ENCODE measurements at places on chromosomes 3 and 15.

- DNase-seq, result no peak
Observed at GRCh38 chr3:146080578-146080977, 80.4 kb downstream of the PLOD2 start.

DNA sequence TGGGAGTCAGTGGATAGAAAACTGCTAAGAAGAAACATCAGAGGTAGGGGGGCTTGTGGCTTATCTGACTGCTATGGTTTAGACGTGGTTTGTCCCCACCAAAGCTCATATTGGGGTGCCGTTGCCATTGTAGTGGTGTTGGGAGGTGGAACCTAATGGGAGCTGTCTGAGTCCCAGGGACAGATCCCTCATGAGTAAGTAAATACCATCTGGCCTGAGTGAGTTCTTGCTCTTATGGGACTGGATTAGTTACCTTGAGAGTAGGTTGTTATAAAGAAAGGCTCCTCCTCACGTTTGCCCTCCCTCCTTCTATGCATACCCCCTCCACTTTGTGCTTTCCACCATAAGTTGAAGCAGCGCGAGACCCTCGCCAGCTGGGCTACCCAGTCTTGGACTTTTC, 53.4 kb upstream of the VILL start:
- DNase-seq, result no peak

DNA sequence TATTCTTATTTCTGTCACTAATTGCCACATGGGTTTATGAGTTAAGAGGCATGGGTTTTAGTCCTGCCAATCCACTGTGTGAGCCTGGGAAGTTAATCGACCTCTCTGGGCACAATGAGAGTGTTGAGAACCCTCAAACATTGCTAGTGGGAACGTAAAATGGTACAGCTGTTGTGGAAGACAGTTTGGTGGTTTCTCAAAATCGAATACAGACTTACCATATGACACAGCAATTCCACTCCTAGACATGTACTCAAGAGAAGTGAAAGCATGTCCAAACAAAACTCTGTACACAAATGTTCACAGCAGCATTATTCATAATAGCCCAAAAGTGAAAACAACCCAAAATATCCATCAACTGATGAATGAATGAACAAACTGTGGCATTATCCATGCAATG, 5.7 kb upstream of the GNB5 start:
- DNase-seq, result no peak

DNA sequence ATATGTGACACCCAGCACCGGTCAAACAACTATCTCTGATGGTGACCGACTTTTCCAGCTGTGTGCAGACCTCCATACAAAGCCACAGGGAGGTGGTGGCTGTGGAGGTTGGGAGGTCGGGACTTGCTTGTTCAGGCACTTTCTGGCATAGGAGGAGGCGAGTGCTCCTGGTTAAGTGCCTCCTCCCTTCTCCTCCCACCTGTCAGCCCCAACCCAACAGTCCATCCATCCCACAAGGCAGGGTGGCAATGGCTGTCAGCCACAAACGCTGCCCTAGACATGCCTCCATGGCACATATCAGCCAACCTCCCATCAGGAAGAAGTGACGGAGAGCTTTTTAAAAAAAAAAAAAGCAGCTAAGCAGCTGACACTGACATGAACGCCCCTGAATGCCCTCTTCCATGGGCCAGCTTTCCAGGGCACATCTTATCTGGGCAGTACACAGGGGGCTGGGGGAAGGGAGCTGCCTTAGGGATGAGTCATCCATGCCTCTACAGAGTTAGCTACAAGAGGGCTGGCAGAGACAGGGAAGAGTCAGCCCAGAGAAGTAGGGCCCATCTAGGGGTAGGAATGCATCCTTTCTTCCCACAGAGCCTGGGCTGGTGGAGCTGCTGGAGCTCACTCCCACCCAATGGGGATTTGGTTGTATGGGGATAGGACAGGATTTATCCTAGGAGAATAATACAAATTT, 41.2 kb downstream of the CCDC12 start:
- DNase-seq, result no peak

DNA sequence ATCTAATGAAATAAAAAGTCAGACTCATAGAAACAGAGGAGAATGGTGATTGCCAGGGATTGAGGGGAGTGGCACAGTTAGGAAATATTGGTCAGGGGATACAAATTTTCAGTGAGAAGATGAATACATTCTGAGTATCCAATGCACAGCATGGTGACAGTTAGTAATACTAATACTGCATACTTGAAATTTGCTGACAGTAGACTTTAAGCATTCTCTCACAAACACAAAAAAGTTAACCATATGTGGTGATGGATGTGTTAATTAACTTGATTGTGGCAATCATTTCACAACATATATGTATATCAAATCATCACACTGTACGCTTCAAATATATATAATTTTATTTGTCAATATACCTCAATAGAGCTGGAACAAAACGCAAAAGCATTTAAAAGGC, 9.2 kb upstream of the COL6A6 start:
- DNase-seq, result no peak

DNA sequence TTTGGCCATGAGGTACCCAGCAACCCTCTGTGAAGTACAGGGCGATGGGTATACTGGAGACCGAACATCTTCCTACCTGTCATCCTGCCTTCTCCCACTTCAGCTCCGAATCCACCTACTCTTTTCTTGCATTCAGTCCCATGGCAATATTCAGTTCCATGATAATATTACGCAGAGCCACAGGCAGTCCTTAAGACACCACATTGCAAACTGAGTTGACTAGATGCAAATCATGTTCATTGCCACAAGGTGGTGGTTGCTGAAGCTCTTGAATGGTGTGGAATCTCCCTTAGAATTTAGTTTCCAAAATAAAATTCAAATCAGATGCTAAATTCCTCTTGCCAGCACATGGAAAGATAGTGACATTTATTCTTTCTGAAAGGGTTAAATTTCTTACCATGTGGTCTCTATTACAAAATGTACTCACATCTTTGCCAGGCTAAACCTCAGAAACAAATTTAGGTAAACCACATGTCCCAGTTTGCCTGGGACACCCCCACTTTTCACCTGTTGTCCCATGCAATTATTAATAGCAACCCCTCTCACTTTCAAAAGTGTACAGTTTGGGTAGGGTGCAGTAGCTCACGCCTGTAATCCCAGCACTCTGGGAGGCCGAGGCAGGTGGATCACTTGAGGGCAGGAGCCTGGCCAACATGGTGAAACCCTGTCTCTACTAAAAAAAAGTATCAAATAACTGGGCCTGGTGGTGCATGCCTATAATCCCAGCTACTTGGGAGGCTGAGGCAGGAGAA, 1.7 kb upstream of the NME9 start:
- DNase-seq, result no peak

GRCh38 chr3:804211-804610, 288.6 kb upstream of the CNTN6 start:
- no peak for DNase-seq

- no peak for DNase-seq
Observed at GRCh38 chr15:49103002-49103401, 52.4 kb downstream of the COPS2 start.

- DNase-seq, result no peak
Observed at GRCh38 chr3:48820612-48821324, 26.9 kb downstream of the PRKAR2A start.

GRCh38 chr3:195462308-195462610, 19.4 kb upstream of the ACAP2 start:
- no peak for DNase-seq

DNA sequence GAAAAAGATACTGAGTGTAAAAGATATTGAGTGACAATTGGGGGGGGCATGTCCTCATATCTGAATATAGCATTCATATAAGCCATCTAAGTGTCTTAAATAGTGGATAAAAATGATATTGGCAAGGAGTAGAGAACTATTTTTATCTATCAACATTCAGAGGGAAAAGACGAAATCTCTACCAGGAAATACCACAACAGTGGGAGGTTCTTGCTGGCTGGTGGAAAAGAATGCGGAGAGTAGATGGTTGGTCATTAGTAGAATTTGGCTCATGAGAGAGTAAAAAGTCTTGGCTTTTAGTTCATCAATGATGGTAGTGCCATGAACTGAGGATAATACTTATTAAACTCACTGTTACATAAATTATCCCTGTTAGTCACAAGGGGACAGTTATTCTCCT, 4.8 kb upstream of the TCF12 start:
- DNase-seq, result no peak

DNA sequence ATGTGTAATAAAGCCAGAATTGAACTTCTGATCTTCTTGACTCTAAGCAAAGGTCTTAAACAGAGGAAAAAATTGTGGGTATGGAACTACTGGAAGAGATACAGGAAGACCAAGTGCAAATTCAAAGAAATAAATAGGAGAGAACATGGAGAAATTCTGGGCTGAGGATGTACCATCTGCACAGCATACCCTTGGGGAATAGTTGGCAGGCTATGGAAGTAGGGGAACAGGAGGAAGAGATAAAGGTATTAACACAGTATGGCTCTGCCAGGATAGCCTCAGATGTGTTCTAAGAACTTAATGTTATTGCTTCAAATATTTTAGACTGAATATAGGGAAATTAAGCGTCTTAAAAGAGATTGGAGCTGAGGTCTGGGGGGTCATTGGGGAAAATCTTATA, 485.4 kb downstream of the CNTN3 start:
- no peak for DNase-seq

DNA sequence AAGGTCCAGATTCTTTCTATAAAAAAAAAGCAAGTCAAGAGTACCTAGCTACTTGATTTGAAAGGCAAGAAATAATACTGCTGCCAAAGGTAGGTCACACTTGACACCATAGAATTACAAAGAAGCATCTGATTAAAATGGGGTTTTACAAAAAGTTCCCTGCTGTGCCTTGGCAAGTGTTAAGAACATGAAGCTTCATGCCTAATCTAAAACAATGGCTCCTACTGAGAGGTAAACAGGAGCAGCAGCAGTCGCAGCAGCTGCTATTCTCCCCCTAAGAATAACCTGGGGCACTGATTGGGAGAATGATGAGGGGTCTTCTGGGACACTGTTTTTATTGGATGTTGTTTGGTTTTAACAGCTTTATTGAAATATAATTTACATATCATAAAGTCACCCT, 14.1 kb downstream of the UBP1 start:
- no peak for DNase-seq

- no peak for DNase-seq
Observed at GRCh38 chr3:72582211-72582878, 265.9 kb downstream of the SHQ1 start.

- DNase-seq, result no peak
Observed at GRCh38 chr3:151707216-151707615, 26.5 kb upstream of the AADACL2 start.

DNA sequence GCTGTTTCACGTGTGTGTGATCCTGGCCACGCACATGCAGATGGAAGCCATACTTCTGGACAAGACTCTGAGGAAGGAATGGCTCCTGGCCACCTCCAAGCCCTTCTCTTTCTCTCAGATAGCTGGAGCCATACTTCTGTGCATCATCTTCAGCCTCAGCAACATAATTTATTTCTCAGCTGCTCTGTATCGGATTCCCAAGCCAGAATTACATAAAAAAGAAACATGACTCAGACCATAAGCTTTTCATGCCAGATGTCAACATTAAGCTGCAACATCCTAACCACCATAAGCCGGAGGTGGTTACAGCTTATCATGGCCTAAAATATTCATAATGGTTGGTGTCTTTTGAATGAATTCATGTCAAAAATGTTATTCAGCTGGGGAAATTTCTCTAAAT, 10.6 kb upstream of the KIF23 start:
- no peak for DNase-seq

DNA sequence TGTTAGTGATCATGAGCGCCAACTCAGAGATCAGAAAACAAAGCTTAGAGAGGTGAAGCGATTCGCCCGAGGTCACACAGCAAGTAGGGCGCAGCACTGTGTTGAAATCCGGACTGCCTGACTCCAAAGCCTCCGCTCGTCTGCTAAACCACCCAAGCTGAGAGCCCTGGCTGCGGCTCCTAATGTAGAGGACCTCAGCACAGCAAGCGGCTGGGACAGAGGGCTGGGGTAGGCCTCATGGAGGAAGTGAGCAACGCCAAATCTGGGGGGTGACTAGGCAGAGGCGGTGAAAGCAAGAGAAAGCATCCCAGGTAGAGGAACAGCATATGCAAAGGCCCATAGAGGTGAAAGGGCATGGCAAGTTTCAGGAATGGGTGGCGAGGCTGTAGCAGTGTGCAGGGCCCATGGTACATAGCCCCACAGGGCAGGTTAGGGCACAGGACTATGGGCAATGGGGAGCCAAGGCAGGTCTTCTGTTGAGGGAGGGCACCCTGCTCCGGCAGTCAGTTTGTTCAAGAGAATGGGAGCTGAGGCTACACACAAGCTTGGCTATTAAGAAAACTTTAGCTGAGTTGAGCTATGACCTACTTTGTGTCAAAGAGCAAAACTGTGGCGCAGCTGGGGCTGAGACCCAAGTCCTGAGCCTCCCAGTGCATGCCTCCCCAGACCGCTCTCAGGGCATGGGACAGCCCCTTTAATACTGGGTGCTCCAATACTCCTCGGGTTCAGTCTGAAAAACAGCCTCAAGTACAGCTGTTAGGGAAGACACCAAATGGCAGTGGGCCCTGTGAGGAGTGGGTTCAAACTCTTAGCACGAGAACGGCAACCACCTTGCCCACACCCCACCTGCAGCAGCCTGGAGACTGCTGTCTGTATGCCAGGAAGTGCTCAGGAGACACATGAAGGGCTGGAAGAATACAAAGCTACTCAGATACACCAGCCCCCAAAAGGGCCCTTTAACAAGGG, 988 bp upstream of the CFAP92 start:
- DNase-seq, result no peak

DNA sequence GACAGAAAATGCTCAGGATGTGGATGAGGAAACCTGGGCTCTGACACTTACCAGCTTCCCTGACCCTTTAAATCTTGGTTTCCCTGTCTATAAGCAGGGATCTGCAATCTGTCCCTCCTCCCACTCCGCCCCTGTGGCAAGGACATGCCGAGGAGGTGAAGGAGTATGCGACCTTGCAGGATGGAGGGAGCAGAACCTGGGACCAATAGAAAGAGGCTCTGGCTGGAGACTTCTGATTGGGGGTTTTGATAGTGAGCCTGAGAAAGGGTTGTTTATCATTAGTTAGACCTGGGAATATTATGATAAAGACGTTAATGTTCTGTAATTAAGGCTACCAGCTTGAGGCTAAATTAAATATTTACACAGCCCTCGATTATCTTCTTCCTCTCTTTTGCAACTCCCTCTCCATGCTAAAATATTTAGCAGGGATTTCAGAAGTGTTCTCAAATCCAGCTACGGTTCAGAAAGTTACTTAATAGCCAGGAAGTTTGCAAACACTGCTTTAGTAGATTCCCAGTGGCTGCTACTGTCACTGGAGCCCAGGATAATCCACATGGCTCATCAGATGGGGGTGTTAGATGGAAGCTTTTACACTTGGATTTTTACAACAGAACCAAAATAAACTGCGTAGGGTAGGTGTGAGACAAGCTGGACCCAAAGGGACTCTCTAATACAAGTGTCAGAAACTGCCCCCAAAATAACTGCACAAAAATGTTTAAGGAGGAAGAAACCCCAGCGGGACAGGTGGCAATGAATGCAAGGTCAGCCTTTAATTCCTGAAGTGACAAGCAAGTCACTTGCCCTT, 9.2 kb upstream of the PAQR5 start:
- DNase-seq, result no peak

- no peak for DNase-seq
Observed at GRCh38 chr3:157595259-157595658, 92.0 kb upstream of the VEPH1 start.

- no peak for DNase-seq
Observed at GRCh38 chr3:178054471-178054870, 481.8 kb upstream of the KCNMB2 start.

Measured in activated CD8-positive, alpha-beta memory T cell treated with anti-CD3 and anti-CD28 coated beads for 48 hours (primary cell).